M059J (cell line): ENCODE measurements at places on chromosomes 3 and 15.

- DNase-seq, result no peak
These were observed 74.5 kb downstream of the SLC7A14 start for GRCh38 chr3:170511371-170511770.

DNA sequence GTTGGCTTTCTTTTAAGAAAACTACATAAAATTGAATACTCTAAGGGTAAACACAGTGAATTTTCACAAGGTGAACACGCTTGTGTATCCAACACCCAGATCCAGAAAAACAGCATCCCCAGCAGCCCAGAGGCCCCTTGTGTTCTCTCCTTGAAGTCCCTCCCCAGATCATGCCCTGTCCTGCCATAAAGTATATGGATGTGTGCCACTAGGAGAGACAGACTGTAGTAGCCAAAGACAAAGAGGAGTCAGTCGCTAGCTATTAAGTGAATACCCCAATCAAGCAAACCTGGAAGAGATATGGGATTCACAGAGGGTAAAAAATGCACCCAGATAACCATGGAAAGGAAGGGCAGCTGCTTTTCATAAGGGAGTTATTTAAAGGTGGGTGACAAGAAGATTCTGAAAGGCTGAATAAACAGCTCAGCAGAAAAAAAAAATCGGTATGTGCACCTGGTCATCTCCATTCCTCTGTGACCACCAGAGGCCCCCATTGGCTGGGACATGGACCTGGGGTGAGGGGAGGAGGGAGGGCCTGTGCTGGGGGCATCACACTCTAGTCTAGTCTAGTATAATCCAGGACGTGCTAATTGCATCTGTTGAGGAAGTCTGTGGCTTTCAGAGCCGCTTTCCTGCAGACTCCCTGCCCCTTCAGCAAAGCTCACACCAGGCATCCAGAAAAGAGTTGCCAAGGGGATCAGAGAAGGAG lies 167.3 kb upstream of the NDN start:
- no peak for DNase-seq

DNA sequence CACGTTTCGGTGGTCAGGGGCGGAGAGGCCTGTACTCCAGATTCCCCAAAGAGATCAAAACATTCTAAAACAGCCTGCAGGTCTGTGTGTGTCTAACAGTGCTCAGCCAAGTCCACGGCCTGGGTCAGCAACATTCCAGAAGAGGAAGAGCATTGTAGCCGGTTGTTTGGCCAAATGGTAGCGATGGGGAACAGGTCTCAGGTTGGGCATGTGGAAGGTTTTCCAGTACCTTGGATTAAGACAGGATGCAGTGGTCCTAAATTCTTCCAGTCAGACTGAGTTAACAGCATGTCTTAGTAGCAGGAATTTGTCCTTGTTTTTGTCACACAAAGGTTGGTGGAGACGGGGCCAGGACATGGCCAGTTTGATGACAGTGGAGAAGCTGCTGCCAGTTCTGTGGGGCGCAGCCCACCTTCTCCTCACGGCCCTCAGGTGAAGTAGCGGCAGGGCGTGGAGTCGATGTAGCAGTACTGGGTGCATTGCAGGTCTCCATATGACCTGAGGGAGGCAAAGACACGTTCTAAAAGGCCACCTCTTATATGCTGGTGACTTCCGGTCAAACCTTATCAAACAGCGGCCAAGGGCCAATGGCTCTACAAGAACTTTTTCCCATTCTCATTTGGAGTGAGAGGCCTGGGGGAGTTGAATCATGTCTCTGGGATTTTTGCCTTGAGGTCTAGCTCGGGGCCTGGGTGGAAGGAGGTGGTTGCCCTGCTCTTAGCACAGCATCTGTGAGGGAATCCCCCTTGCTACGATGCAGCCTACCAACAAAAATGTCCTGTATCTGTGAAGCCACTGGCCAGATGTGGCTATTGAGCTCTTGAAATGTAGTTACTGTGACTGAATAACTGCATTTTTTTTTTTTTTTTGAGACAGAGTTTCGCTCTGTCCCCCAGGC lies 24.1 kb downstream of the EAF1 start:
- DNase-seq, result no peak

- DNase-seq, result peak; percentile 84
These were observed 1.1 kb downstream of the PAK6 start for GRCh38 chr15:40239693-40240618.

DNA sequence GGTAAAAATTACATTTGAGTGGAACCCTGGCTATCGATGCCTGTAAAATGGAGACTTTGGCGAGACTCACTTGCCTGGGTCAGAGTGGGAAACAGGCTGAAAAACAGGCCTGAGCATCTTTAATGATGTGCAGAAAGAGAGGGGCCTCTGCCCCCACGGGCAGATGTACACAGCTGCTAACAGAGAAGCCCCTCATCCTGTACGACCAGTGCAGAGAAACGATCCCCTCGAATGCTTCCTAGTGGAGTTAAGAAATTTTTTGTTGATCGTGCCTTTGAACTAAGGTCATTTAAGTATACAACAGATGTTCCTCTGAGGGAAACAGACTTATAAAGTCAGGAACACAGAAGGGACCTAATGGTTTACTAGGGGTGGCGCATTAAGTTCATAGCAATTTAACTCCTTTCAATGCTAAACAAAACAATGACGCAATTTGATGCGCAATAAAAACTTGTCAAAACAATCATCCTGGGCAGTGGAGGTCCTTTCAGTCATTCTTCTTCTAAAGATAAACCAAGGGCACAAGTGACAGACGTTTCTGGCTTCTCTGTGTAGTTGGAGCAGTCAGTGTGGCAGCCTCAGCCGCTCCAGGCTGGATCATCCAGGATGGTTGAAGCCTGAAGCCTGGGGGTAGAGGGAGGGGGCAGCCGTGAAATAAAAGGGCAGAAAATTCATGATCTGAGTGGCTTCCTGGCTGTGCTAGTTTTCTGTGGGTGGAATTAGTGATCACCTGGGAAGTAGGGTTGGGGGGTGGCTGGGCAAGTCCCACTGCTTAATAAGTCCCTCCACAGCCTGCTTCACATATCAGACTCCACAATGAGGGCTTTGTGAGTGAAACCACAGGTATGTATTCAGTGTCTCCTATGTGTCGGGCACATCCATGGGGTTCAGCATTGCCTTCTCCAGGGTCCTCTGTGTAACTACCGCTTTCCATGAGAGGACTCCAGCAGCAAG lies 50.8 kb upstream of the MRPS22 start:
- peak; percentile 91 for DNase-seq

DNA sequence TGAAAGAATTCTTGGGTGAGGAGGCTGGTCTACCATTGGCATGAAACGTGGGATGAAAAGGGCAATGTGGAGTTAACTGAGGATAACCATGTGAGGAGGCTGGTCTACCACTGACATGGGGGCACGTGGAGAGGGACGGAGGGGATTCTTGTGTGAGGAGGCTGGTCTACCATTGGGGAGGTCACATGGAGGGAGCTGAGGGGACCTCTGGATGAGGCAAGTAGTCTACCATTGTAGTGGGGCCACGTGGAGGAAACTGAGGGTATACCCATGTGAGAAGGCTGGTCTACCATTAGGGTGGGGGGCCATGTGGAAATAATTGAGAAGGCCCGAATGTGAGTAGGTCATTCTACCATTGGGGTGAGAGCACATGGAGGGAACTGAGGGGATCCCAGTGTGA lies 154.1 kb downstream of the FBLN2 start:
- no peak for DNase-seq

DNA sequence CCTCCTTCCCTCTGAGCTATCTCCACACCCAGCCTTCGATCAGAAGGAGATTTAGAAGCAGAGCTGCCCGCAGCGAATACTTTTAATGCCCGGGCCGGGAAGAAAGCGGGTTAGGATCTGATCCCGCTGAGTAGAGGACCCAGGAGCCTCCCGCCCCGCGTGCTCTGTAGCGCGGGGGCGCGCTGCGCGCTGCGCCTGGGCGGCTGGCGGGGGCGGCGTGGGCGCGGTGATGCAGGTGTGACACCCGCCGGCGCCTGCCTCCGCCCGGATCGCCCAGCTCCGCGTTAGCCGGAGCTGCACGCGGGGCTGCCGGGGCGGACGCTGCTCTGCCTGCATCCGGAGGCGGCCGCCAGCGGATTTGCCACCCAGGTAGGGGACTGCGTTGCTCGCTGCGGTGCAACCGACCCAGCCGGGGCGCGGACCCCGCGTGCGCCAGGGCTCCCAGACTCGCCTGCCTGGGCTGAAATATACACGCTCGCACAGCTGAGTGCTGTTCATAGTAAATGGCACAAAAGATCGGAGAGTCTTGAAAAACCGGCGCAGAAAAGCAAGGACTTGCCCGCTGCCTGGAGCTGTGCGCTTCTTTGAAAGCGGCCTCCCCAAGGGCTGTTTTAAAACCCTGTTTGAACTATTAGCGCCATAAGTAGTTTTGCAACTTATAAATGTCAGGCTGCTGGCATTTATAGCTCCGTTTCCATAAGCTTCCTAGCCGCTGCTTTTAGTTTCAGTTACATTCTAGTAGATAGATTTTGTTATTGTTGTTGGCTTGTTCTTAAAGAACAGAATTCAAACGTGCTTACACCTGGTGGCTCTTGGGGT lies at the start of gene SV2B:
TSS of gene SV2B (plus strand) at position 263 of the 819 bp plus-strand sequence. CDS start 126,007 bp downstream, outside the sequence.
- DNase-seq, result peak; percentile 2

DNA sequence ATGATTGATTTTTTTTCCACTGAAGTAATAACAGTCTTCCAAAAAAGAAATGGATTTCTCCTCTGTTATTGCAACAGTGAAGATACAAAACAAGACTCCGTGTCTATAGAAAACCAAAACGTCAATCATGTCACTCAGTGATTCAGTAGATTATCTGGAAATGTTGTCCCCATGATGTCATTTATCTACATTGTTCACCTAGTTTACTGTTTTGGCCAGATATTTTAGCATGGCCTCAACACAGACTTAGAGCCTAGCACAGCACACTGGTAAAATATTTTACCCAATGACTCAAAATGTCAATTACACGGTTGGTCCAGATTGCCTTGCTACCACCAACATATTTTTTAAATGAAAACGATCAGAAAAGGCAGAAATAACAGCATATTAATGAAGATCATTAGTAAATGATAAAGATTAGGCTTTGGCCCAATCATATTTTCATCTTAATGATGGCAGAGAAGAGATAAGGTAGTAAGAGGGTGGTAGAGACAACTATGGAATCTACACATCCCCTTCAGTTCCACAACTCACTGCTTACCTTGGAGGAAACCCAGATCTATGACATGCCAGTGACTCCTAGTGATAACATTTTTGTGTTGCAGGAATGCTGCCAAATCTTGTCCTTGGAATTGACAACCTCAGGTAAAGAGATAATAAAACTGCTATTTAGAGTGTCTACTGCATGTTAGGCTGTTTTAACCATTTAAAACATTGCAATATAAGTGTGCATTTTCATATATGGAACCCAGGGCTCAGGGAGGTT lies 347.7 kb upstream of the ARPP21 start:
- DNase-seq, result no peak

DNA sequence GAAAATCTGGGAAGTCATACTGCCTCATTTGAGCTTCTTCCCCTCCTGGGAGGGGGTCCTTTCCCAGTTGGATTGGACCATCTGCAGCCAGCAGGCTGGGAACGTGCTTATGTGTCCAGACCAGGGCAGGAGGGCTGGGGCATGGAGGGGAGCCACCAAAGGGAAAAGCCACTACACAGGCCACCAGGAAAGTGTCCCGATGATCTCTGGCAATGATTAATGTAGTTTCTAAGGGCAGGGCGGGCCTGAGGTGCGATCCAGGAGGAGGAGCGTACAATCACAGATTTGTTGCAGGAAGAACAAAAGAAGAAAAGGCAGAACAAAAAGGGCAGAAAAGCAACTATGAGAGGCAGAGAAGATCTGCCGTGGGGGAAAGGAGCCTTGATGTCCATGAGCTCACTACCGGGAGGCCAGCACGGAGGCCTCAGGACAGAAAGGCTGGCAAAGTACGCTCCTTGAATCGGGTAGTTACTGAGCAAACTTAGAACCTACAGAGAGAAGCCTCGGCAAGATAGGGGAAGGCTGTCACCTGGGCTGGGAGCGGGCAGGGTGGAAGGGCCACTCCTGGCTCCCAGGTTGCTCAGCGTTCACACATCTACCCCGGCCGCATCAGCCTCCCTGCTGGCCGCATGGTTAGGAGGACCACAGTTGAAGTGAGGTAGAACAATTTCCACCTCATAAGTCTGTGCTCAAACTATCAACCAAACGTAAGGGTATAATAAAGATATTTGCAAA lies 79.5 kb upstream of the PCSK6 start:
- no peak for DNase-seq

GRCh38 chr3:34683851-34684250 lies 885.4 kb downstream of the PDCD6IP start:
- DNase-seq, result peak; percentile 9

DNA sequence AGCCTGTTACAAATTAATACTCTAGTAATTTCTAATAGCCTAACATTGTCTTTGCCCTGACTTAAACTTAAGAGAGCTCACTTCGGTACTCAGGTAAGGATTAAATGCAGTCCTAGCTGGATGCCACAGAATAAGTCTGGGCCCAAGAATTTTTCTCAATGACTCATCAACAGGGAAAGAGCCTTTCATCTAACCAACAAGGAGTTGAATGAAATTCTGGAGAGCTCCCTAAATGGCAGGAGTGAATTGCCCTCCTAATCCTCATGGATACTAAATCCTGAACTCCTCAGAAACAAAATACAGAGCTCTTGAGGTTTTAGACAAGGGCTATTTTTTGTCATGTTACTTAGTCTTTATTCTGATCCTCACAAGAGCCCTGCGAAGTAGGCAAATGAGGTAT lies 159.5 kb downstream of the PLCH1 start:
- peak; percentile 19 for DNase-seq

- DNase-seq, result no peak
These were observed 219.4 kb upstream of the BHLHE40 start for GRCh38 chr3:4759689-4760312.

DNA sequence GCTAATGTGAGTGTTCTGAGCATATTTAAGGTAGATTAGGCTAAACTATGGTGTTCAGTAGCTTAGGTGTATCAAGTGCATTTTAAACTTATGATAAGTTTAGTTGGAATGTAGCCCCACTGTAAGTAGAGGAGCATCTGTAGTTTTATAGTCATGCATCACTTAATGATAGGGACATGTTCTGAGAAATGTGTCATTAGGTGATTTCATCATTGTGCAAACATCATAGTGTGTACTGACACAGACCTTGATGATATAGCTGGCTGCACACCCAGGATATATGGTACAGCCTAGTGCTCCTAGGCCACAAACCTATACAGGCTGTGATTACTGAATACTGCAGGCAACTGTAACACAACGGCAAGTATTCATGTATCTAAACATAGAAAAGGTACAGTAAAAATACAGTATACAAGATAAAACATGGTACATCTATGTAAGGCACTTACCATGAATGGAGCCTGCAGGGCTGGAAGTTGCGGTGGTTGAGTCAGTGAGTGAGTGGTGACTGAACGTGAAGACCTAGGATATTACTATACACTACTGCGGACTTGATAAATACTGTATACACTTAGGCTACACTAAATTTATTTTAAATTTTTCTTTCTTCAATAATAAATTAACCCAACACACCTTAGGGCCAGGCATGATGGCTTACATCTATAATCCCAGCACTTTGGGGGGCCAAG lies 17.9 kb downstream of the DNAH1 start:
- peak; percentile 12 for DNase-seq

DNA sequence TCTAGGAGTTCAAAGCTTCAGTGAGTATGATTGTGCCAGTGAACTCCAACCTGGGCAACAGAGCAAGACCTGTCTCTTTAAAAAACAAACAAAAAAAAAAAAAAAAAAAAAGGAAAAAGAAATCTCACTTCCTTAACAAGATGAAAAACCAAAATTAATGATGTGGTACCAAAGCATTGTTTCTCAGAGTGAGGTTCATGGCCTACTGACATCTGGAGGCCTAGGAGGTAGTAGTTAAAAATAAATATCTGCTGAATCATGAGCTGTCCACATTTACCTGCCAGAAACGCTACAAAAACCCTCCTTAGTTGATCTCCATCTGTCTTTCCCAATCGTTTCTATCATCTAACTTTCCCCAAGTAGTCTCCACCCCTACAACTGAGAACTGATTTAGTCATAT lies 51.2 kb downstream of the EPHA6 start:
- no peak for DNase-seq
